ENCODE measurements at places on chromosomes 7 and 10. TPM values are rescaled to one million over a fixed set of nuclear protein-coding genes. Genes with fewer than 3 reads are reported as not detected.

Gene NEBL
- 666 TPM for total RNA-seq

Gene CELF2
- total RNA-seq, result 71.2 TPM

Gene GCK
- 1.8 TPM for total RNA-seq

Gene CPA5
- total RNA-seq, result not detected

Gene MYH16
- total RNA-seq, result not detected

Gene ANXA8
- total RNA-seq, result 1.1 TPM

Gene KAZALD1
- total RNA-seq, result 4.8 TPM

Gene ITGB8
- total RNA-seq, result 2.5 TPM

Gene TWIST1
- total RNA-seq, result 1.6 TPM

Gene UCN3
- not detected for total RNA-seq

Gene FAM13C
- 7.8 TPM for total RNA-seq

Gene ACBD7
- not detected for total RNA-seq

DNA sequence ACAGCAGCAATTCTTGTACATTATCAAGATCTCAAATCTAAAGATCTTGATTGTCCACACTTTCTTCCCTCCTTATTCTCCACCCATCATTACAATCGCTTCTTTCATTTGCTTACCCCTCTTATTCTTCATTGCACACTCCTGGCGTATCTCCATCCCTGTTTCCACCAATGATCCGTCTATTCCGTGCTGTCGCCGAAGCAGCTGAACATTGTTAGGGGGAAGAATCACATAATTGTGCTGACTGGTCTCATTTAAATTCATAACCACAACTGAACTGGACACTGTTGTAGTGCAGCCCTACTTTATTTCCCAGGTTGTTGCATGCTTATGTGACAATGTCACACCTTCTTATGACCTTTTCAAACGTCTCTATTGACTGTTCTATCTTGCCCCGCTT, 18.9 kb upstream of the NRP1 start:
- no peak for DNase-seq

DNA sequence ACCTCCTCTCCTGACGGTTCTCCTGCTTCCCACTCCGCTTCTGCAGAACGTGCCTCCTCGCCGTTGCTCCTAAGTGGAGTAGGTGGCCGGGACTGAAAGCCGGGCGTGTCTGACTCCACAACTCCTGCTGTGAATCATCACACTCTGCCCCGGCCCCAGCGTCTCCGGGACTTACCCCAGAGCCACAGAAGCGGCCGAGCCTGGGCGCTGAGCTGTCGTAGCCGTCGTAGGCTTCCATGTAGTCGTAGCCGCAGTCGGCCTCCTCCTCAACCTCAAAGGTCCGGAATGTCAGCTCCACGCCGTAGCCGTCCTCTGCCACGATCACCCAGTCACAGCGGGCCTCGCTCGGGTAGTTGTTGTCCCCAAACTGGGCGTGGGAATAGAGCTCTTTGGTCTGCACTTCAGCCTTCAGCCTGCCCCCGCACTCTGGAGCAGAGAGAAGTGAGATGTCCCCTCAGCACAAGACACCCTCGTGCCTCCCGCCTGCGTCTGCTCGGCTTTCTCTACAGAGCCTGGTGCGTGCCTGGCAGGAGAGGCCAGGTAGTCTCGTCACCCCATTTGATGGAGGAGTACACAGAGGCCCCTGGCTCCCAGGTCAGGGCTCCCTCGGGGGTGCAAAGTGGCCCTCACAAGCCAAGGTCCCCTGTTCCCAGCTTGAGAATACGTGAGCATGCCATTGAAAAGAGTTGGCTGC, 11.2 kb upstream of the OPALIN start:
- DNase-seq, result no peak

GRCh38 chr10:283916-284356, 148.7 kb downstream of the ZMYND11 start:
- DNase-seq, result no peak

- no peak for DNase-seq
These were observed 580 bp downstream of the FAM200A start for GRCh38 chr7:99551334-99551733.

DNA sequence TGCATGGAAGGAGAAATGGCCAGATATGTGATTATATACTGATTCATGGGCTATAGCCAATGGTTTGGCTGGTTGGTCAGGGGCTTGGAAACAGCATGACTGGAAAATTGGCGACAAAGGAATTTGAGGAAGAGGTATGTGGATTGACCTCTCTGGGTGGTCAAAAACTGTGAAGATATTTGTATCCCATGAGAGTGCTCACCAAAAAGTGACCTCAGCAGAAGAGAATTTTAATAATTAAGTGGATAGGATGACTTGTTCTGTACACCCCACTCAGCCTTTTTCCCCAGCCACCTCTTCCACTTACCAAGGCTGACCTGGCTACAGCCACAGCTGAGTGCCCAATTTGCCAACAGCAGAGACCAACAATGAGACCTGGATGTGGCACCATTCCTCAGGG, 146.7 kb downstream of the GPR37 start:
- DNase-seq, result no peak

DNA sequence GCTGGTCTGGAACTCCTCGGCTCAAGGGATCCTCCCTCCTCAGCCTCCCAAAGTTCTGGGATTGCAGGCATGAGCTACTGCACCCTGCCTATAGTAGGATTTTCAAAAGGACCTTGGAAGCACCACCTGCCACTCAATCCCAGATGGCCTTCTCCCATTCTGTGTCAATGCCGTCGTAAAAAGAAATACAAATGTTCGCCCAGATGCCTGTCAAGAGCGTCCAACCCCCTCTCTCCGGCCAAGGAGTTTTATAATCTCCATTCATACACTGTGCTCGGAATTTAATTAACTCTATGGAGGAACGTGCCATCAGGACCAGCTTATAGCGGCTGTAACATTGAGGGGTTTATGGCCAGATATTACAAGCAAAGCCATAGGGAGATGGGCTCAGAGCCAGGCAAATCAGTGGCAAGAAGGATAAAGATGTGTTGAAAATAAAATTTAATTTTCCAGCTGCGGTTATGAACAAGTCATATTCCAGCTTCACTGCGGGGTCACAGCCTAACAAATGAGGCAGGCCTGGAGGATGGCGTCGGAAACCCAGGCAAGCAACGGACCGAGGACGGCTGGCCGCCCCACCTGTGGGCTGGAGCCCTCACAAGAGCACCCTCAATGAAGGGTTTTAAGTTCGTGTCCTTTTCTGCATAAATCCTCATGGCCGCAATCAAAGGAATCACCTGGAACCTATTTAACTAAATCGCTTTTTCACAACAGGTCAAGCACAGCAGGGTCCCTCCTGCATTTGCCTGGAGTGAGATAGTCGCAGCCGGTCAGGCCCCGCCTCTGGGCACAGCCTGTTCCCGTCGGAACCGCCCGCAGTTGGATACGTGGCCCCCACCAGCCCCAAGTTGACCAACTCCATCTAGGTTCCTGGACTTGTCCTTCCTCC, 374.5 kb upstream of the FOXK1 start:
- no peak for DNase-seq

DNA sequence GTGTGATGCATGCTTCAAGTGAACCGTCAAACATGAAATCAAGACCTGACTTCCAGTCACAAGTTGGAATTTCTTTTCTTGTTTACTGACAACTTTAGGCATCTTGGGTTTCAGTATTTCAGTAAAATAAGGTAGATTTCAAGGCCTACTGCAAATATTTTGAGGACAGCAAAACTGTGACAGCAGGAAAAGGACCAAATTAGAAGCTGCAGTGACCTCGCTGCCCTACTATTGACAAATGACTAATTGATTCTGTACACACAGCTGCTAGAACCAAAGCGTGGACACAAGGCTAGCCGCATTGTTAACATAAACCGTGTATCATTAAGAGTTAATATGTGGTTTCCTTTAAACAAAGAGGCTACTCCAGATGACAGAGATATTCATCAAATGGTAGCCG, 105.7 kb upstream of the SEC61G start:
- no peak for DNase-seq

DNA sequence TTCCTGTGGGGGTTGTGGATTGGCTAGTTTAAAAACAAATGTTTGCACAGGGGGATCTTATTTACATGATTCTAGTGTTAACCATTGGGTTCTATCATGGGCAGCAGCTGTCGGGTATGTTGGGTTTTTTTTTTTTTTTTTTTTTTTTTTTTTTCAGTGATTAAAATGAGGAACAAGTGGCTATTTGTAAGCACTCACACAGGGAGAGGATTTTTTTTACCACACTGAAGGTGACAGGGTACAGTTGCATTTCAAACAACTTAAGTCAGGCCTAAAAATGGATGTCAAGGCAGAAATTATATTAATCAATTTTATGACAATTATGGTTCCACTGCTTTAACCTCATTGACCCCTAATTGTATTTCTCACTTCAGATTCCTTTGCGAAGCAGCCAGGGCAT, 92.8 kb downstream of the CD36 start:
- DNase-seq, result no peak

- no peak for DNase-seq
These were observed 66.5 kb upstream of the PRKG1 start for GRCh38 chr10:51007781-51008180.

DNA sequence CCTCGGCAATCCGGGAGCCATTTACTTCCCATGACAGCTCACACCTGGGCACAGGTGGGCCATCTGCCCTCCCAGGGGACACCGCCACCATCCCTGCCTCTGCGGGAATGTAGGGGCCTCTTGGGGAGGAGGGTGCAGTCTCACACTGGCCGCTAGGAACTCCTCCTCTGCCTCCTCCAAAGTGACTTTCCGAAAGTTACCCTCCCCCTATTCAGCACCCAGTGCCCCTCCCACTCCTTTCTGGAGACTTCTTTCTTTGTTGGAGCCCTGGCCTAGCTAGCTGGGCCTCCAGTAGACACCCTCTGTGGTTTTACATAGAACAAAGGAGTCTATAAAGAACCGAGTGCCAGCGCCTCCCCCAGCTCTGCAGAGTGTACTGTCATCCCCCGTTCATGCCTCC, 45.8 kb upstream of the MNX1 start:
- DNase-seq, result no peak

DNA sequence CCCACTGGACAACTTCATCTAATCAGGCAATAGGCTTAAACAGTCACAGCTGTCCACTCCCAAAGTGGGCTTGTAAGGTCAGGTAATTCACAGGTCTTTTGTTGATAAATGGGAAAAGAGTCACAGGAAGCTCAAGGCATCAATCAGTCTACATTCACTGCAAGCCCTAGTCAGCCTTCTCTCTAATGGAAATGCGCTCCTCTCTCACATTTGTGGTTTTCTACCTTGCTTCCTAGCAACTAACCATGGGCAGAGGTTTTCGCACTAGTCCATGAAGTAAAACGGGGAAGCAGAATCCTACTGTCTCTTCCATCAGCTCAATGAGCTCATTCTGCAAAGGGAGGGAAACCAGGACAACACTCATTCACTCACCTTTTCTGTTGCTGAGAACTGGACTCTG, 53.5 kb upstream of the APBB1IP start:
- DNase-seq, result no peak

- DNase-seq, result peak; percentile 47
These were observed 19.6 kb downstream of the AKR1C1 start for GRCh38 chr10:4982764-4983226.

DNA sequence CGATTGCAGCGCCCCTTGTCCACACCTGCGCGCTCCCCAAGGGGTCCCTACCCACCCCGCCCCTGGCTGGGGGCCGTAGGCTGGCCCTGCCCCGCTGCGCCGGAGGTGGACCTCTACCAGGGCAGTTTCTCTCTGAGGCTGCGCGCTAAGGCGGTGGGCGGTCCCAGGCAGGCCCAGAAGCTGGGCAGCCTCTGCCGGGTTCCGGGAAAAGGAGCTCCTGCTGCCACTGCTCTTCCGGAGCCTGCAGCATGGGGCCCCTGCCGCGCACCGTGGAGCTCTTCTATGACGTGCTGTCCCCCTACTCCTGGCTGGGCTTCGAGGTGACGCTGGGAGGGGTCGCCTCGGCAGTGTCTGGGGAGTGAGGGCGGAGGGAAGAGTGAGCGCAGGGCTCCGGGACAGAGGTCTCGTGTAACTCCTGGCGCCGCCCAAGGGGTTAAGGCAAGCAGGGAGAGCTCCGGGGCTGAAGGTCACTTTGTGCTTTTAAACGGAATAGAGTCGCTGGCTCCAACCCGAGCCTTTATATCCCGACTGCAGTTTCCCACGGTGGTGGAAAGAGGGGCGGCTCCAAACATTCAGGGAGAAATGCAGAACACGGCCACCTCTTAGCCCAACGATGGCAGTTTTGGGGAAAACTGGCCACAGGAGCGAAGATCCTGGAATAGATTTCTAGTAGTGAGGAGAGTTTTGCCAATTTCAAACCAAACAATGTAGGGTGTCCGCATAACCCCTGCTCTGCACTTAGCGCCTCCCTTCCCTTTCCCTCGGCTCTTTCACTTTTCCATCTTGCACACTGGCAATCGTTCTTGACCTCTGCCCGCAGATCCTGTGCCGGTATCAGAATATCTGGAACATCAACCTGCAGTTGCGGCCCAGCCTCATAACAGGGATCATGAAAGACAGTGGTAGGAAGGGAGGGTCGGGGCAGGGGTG, at the start of gene GSTK1:
TSS of gene GSTK1 (plus strand) at position 176 of the 930 bp plus-strand sequence. CDS start at position 249, 73 bp downstream.
- peak; percentile 95 for DNase-seq

DNA sequence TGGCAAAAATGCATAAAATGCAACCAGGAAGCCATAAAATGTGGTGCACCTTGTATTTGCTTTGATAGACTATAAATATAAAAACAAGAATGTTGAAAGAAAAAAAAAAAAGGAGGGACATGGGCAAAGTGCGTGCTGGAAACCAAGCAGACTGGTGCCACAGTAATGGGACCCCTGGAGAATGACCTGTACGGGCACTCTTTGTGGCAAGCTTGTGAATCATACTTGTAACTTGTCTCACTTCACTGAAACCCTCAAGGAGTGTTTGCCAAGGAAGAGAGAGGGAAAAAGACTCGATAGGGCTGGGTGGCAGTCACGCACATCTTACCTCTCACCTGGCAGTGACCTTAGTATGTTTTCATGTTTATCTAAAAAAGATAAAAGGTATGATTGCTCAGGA, 1183.6 kb downstream of the GATA3 start:
- DNase-seq, result no peak

GRCh38 chr7:123581162-123581459, 20.5 kb upstream of the ASB15 start:
- DNase-seq, result no peak

- no peak for DNase-seq
These were observed 6.1 kb downstream of the IQUB start for GRCh38 chr7:123528265-123528664.

DNA sequence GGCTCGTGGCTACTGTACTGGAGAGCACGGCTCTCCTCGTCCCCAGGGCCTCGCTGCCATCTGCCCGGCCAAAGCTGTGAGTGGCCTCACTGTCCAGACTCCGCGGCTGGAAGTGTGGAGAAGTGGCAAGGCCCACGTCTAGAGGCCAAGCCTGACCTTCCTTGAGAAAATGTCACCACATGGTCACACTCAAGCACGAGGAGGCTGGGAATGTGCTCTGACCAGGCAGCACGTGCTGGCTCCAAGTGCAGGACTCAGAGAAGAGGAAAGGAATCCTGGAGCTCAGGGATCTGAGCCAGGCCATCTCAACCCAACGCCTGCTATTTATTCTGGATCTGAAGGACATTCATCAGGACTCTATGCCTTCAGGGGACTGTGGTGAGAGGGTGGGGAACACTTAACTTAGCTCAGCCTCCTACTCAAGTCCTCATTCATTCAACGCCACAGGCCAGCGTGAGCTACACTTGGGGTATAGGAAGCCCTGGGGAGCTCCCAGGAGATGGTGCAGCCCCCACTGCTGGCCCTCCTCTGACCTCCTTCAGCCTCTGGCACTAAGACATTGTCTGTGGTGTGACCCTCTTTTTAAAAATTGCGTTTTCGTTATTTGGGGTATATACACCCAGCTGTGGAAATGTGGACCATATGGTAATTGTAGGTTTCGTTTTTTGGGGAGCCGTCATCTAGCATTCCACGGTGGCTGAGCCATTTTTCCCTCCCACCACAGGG, 29.0 kb downstream of the EN2 start:
- no peak for DNase-seq
